C1 segment of cervical spinal cord (tissue), 14 donors: ENCODE measurements at places on chromosomes 5 and 9.

DNA sequence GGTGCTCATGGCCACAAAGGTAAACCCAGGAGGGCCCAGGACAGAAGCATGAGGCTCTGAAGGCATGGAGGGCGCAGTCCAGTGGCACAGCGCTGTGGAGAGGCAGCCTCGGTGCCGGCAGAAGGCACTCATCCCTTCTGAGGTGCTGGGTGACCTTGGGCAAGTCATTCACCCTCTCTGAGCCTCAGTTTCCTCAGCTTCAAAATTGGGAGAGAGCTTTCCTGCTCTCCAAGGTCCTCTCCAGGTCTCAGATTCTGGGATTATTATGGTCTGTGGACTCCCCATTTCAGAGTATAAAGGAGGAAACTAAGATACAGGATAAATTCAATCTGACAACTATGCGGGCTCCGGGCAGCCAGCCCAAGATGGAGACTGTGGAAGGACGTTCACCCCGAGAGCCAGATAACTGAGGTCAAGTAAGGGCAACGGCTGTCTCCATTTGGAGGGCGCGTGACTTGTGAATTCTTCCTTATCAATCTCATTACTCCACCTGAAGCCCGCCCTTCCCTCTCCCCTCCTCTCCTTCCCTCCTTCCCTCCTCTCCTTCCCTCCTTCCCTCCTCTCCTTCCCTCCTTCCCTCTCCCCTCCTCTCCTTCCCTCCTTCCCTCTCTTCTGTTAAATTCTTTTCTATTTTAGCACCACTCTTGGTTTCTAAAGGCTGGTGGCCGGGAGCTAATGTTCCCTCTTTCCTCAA is 58.1 kb downstream of the LRSAM1 start:
- no peak for DNase-seq

- DNase-seq = no peak
Measured at GRCh38 chr5:156444753-156445291, 117.9 kb downstream of the SGCD start.

DNA sequence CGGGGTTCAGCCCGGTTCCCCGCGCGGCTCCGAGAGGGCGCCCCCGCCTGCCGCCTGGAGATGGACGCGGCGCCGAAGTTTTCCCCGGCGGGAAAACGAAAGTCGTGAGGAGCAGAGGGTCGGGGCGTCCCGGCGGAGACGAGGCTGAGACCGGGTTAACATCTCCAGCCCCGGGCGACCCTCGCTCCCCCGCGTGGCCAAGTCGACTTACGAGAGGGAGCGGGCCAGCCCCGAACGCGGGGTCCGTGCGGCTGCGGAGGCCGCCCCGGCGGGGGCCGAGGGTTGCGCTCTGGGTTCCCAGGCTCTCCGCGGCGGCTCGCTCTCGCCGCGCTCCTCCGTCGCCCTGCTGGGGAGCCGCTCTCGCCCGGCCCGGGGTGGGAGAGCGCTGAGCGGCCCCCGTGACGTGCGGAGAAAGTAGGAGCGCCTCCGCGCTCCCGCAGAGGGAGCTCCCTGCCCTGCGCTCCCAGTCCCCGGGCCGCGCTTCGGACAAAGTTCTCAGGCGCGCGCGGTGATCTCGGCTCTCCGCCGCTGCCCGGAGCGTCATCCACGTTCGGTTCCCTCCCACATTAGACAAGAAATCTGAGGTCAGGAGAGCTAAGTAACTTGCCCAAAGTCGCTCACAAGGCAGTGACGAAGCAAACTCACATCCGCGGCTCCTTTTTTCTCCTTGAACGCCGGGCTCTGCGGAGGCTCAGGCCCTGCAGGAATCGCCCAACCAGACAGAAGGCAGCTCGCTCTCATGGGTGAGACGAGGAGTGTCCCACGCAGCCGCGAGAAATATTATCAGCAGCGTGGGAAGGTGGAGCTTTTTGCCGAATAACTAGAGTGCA is 1.2 kb upstream of the GCNT4 start:
- no peak for DNase-seq

- DNase-seq = no peak
Measured at GRCh38 chr9:93200449-93200742, 16.5 kb downstream of the WNK2 start.

DNA sequence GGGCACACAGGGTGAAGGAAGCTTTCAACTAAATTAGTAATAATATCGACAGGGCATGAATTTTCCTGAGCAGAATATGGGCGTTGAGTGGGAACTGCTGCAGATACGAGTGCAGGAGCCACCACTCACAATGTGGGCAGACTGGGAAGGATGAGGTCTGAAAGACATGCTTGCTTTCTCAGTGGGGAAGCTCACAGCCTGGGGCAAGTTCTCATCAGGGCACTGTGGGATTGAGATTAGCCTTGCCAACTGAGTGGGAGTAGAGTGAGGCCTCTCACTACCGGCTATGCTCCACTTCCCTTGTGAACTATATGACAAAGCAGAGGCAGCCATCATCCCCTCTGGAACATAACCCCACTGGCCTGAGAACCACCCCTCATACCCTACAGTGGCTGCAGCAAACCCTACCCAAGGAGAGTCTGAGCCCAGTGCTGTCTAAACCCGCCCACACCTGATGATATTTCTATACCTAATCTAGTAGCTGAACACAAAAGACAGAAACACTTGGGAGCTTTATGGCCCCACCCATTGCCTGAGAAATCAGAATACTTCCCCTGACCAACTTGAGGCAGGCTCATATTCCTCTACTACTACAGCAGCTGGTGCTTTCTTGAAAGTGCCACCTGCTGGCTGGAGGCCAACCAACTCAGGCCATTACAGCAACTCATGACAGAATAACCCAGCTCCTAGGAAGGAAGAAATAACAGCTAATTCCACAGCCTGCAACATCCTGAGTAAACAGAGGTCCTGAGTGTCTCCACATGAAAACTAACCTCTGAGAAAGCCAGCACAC is 173.7 kb upstream of the SPEF2 start:
- no peak for DNase-seq

GRCh38 chr5:168214886-168215285 is 76.6 kb upstream of the WWC1 start:
- no peak for DNase-seq

DNA sequence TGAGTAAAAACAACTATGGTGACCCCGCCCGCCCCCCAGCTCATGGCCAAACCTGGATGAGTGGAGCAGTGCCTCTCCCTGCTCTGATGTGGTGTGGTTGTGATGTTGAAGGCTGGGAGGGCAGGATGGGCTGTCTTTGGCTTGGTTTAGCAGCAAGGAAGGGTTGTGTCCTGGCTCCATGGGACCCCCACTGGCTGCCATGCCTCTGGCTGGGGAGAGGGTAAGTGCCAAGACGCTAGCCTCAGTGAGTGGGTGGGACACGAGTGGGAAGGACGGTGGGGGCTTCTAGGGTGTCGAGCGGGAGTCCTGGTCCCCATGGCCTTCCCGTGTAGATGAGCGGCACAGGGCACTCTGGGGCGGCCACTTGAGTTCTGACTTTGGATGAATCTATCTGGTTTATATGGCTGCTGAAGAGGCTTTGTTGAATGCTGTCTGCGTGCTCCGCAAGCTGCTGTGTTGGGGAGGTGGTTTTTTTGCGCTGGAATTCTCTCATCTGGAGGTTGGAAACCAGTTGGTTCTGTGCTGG is 50.4 kb downstream of the DAB2IP start:
- DNase-seq = no peak

- no peak for DNase-seq
Measured at GRCh38 chr9:104286799-104287198, 192.7 kb downstream of the SMC2 start.

- peak; percentile 12 for DNase-seq
Measured at GRCh38 chr5:43008363-43009153, 31.6 kb downstream of the ANXA2R start.

DNA sequence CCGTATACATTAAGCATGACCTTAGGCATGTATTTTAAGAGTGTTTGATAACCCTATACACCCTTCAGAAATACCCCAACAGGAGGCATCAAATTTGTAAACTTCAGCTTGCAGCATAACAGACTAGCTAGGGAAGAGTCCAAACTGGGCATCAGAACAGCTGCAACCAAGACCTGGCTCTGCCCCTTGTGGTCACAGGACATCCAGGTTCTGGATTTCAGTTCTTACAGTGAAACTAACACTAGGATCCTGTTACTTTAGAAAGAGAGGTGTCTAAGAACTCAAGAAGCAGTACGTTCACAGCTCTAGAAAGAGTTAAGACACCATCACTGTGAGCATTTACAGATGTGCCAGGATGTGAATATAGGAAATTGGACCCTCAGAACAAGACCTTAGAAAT is 229.8 kb downstream of the BNC2 start:
- DNase-seq = no peak

DNA sequence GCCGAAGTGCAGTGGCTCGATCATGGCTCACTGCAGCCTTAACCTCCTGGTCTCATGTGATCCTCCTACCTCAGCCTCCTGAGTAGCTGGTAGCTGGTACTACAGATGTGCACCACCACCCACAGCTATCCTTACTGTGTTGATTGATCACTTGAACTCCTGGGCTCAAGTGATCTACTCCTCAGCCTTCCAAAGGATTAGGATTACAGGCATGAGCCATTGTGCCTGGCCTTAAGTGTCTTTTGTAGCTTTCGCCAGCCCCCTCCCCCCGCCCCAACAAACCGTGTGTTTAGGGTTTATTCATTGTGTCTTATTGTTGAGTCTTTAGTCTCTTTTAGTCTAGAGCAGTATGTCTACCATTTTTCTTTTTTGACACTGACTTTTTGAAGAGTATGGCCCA is 33.1 kb downstream of the SPIN1 start:
- no peak for DNase-seq

GRCh38 chr9:97559111-97559514 is 57.6 kb downstream of the TMOD1 start:
- DNase-seq = no peak

DNA sequence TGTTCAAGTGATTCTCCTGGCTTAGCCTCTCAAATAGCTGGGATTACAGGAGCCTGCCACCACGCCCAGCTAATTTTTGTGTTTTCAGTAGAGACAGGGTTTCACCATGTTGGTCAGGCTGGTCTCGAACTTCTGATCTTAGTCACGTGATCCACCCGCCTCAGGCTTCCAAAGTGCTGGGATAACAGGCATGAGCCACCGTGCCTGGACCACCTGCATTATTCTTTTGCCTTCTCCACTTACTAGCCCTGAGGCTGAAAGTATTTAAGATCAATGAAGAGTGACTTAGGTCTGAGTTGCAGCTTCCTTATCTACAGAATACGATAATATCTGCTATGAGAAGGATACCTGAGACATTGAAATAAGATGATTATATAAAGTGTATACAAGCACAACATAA is 123.9 kb downstream of the LMNB1 start:
- no peak for DNase-seq

DNA sequence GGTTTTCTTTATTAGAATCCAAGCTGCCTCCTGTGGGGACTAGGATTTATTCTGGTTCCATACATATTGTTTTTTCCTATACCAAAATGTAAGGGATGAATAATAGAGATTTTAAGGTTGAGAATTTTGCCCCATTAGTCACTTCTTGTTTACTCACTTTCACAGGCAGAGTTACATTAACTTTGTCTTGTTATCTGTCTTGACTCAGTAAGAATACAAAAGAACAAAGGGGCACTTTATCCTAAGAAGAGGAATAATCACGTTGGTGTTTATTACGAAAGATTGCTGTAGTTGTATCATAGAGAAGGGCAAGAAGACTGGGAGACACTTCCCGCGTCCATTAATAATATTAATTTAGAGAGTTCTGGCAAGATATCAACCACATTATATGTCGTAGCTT is 599.7 kb upstream of the FTMT start:
- no peak for DNase-seq

- DNase-seq = peak; percentile 59
Measured at GRCh38 chr5:39424736-39425637, at the start of gene DAB2. DAB2 (minus strand) TSS chr5:39424980; CDS start chr5:39394320, 30,660 bp downstream.

DNA sequence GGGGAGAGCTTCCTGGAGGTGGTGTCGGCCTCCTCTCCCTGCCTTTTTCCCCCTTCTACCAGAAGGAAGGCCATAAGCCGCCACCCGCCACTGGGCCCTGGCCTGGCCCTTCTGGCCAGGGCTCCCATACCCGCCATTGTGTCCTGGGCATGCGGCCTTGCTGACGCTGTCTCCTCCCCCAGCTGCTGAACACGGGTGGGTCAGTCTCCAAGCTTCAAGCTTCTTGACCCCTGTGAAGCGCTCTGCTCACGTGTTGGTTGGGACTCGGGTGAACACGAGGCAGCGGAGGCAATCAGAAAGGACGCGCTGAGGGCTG is 24.2 kb upstream of the UBAC1 start:
- no peak for DNase-seq
